ENCODE measurements at places on chromosomes 11 and 22.
A peak's percentile ranks its signal among the peaks of the same experiment; 100 is the strongest.

- DNase-seq = peak; percentile 57
Observed at GRCh38 chr11:3840004-3840869, 522 bp downstream of the RHOG start.

DNA sequence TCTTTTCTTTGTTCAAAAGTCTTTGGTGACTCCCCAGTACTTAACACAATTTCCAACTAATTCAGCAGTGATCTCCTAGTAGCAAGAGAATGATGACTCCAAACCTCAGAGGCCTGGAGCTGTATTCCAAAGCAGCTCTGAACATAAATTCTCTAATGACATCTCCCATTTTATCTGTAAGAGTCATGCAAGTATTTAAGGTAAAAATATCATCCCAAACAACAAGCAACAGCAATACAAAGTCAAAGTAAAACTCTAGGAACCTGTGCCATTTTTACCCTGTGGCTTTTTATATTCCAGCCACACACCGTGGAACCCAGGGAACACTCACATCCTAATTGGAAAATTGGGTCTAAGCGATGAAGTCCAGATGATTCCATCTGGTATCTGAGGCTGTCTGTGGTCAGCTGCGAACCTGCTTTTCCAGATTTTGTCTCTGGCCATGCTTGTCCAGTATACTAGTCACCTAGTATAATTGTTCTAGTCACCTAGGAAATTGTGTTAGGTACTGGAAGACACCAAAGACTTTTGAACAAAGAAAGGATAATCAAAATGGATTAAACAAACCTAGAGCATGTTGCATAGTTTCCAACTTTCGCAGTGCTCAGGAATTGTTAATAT, 92.3 kb upstream of the SLC25A18 start:
- DNase-seq = no peak

- no peak for DNase-seq
Observed at GRCh38 chr11:69775163-69775755, at the start of gene FGF4. FGF4 (minus strand) TSS chr11:69775341; CDS start chr11:69775084, 257 bp downstream.

DNA sequence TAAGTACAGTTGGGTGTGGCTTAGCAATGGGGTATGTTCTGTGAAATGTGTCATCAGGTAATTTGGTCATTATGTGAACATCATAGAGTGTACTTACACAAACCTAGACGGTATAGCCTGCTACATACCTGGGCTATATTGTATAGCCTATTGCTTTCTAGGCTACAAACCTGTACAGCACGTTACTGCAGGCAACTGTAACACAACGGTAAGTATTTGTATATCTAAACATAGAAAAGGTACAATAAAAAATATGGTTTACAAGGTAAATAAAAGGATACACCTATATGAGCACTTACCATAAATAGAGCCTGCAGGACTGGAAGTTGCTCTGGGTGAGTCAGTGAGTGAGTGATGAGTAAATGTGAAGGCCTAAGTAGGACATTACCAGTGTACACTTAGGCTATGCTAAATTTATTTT, 73.1 kb upstream of the GDPD4 start:
- no peak for DNase-seq

DNA sequence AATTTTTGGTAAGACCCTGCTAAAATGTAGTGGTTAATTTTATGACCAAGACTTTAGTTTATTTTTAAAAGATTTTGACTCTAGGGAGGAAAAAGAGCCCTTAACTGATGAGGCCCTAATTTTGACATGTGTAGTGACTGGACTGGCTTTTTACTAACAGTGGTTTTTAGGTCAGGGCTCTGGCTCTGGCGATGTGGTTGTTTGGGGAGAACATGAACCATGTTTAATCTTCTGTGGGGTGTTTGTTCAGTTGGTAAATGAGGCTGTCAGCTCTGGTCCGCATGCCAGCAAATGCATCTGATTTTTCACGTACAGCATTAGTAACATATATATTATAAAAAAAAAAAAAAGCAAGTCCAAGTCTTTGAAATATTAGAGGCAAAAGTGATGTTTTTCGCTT, 104.3 kb downstream of the EXT2 start:
- DNase-seq = no peak

- no peak for DNase-seq
Observed at GRCh38 chr11:1916986-1917522, 2.4 kb upstream of the TNNT3 start.

- no peak for DNase-seq
Observed at GRCh38 chr11:96230686-96231085, 112.3 kb downstream of the MAML2 start.

- no peak for DNase-seq
Observed at GRCh38 chr11:76275446-76275845, 69.1 kb upstream of the WNT11 start.

- DNase-seq = peak; percentile 59
Observed at GRCh38 chr22:43884600-43885318, 7.1 kb downstream of the PNPLA5 start.

- DNase-seq = no peak
Observed at GRCh38 chr11:94885133-94885532, 88.2 kb downstream of the CWC15 start.

DNA sequence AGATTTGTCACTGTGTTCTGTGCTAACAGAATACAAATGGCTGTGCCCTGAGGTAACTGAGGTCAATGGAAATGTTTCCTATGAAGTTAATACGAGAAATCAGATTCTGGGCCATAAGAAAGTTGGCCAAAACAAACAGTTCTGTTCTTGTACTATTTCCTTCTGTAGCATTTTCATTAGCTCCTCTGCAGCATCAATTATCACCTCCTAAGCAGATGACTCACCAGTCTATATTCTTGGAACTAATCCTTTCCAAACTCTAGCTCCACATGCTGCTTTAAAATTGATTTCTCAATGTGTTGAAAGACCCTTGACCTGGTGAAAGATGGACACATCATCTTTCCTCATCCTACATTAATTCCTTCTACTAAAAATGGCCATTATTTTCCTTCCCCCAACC, 736.0 kb downstream of the NELL1 start:
- DNase-seq = no peak

DNA sequence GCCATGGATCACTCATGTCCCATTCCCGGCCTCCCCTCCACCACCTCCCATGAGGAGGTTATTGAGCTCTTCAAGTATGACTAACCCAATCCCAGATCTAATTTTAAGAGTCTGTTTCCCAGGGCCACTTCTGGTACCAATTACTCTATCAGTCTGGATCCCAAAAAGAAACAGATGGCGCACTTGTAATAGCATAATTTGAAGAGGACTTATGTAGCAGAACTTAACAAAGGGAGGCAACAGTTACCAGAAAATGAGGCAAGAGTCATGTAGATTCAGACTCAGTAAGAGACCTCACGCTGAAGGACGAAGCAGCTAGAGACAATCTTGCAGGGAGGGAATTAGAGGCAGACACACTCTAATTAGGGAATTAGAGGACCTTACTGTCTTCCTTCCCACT, 46.9 kb downstream of the DDX6 start:
- no peak for DNase-seq

- peak; percentile 76 for DNase-seq
Observed at GRCh38 chr11:75706260-75706729, 11.3 kb upstream of the MOGAT2 start.

GRCh38 chr11:122285070-122285988, 169.3 kb upstream of the BLID start:
- DNase-seq = no peak

DNA sequence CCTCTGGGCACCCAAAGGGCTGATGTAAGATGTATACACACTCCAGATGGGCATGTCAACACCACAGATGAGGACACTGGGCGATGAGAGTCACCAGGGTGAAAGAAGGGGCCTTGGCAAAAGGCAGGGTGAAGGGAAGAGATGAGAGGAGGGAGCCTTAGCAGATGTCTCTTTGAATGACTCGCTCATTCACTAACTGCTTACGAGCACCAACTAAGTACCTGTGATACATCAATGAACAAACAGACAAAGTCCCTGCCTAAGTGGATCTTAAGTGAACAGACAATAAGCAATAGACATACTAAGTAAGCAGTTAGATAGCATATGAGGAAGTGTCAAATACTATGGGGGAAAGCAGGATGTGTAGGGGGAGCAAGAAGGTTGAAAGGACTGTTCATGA, 7.5 kb downstream of the ME3 start:
- DNase-seq = no peak

GRCh38 chr11:2587976-2588748, 111.6 kb downstream of the KCNQ1OT1 start:
- DNase-seq = peak; percentile 4

DNA sequence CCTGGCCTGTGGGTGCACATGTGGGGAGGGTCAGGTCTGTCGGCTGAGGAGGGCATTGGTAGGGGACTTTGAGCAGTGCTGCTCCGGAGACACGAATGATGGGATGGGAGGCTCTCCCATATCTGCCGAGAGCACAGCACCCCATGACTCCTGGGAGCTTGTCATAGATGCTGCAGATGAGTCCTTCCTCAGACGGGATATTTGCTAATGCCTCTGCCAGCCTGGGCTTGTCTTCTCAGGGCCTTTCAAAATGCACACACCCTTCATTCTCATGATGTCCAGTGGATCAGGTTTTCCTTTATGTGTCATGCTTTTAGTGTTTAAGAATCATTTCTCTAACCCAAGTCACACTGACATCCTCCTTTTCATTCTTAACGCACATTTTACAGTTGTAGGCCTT, 8.1 kb upstream of the RNH1 start:
- DNase-seq = no peak

GRCh38 chr22:23514322-23515038, 65.6 kb downstream of the IGLL1 start:
- DNase-seq = no peak

GRCh38 chr11:30741039-30741550, 154.9 kb upstream of the MPPED2 start:
- no peak for DNase-seq

DNA sequence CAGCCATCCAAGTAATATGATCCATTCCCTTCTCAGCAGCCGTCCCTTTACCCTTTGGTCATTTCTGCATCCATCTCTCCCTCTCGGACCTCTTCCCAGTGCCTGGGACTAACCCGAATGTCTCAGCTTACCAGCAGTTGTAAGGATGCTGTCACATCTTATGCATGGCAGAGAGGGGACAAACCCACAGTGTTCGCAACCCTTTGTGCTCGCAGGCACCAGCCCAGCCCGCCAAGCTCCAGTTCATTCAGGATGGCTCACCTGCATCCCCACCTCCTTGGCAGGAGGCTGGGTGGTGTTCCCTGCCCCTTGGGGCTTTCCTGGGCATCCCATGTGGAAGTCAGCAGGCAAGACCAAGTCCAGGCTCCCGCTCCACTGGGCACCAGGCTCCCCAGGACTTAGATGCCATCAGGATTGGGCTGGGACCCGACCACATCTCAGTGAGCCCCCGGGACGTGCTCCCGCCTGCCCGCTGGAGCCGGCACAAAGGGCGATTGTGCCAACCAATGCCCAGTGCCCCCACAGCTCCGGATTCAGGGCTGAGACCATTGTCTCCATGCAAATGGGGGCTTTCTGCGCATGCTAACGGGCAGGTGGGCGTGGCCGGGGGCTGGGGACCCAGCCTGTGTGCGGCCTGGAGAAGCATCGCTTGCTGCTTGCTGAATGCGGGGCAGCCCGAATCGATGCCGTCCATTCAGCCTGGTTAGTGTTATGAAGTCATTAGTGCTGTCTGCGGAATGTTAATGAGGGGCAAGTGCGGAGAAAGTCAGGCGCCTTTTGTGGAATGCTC, 108.6 kb downstream of the KCNQ1OT1 start:
- DNase-seq = no peak
